ENCODE measurements at places on chromosomes 2 and 18.

- DNase-seq: no peak
Observed at GRCh38 chr2:130378206-130378897, 22.5 kb downstream of the PTPN18 start.

DNA sequence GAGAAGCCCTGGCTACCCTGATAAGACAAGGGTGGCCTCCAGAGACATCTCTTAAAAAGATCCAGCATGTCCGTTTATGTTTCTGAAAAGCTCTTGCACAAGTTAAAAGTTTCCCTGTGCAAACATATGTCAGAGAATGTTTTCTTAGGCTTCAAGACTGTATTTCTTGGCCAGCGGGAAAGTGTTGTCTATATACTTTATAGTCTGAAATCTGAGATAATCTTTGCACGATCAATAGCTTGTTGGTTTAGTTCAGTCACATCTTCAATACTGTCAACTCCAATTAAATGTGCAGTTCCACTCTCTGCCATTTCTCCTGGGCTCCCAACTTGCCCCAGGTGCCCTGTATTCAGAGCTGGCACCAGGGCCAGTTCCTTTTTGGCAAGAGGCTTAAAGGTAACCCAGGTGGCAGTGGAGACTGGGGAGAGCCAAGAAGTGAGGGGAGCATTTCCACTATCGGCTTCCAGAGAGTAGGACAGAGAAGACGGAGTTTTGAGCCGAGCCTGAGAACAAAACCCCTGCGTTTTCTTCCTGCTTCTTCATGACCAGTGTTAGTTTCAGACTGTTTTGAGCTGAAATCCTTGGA lies 64.4 kb downstream of the ACOXL start:
- no peak for DNase-seq

- DNase-seq: no peak
Observed at GRCh38 chr2:43000242-43001054, 208.1 kb upstream of the HAAO start.

- no peak for DNase-seq
Observed at GRCh38 chr2:120833127-120833675, 97.5 kb downstream of the GLI2 start.

DNA sequence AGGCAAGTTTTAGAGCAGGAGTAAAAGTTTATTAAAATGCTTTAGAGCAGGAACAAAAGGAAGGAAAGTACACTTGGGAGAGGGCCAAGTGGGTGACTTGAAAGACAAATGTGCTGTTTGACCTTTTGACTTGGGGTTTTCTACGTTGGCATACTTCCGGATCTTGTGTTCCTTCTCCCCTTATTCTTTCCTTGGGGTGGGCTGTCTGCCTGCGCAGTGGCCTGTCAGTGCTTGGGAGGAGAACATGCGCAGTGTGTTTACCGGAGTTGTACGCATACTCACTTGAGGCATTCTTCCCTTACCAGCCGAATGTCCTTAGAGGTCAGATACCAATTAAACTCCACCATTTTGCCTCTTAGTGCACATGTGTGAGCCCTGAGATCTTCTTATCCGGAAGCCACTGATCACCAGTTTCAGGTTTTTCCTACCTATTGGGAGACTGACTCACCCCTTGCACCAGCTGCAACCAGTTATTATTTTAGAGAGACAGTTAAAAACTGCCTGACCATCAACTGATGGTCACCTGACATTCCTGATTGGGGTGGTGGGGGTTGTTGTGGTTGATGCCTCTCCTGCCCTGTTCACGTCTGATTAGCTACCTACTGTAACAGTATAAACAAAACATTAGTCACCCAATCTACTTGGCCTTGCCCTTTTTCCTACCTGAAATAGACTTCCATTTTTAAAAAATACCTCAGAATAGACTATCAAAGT lies 67.5 kb downstream of the NYAP2 start:
- DNase-seq: no peak

DNA sequence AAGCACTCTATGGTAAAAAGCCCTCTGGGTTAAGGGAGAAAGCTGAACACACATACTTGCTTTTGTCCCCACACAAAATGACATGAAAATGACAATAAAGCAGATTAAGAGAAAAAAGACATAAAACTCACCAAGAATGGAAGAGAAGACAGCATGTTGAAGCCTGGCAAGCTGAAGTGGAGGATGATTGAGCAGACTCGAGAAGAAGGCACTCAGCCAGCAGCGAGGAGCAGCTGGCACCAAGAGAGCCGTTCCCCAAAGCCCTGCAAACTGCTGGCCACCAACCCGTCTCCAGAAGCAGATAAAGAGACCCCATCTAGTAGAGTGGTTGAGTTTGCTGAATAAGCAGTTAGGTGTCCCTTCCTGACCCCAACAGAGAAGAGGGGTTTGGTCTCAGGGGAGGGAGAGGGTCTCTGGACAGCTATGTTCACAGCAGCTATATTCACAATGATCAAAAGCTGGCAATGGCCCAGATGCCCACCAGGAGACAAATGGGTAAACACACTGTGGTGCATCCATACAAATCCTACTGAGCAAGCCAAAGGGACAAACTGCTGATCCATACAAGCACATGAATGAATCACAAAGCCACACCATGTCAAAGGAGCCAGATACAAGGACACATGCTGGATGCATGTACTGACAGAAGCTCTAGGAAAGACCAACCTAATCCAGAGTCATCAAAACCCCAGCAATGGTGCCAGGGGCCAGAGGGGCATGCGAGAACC lies 36.9 kb downstream of the FAM168B start:
- DNase-seq: no peak

DNA sequence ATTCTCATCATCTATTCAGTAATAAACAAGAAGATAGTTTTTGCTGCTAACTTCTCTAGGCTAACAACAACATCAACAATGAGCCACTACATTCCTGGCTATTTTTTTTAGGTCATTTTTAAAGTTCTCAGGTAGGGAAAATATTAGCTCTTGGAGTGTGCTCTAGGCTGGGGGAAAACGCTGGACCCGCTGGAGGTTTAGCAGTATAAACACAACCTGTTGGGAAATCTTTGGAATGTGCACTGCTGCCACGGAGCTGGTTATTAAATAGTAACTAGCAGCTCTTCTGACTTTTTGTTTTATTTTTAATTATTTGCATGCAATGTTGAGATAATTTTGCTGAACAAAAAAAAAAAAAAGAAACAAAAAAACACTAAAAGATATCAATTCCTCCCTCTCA lies 892.1 kb upstream of the ACVR2A start:
- DNase-seq: no peak

- no peak for DNase-seq
Observed at GRCh38 chr2:48943436-48943835, 187.9 kb upstream of the LHCGR start.

- no peak for DNase-seq
Observed at GRCh38 chr2:230732914-230733401, 20.3 kb downstream of the CAB39 start.

- DNase-seq: no peak
Observed at GRCh38 chr2:62506421-62506750, 391 bp upstream of the TMEM17 start.

- no peak for DNase-seq
Observed at GRCh38 chr2:41123341-41123740, 671.5 kb upstream of the SLC8A1 start.

DNA sequence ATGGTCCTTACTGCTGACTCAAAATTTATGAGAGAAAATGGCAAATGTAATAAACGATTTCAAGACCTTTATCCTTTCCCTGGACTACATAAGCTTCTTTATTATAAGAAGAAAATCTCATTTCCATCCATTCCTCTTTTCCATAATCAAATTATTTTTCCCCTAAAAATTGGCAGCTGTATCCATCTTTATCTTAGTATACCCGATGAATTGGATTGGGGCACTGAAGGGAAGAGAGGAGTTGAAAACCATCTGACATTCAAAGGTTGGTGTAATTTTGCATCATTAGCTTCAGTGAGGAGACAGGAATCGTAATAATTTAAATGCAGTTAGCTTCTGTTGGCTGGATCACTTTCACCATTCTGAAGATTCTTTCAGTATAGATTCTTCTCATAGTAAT lies 574.1 kb downstream of the XIRP2 start:
- no peak for DNase-seq

DNA sequence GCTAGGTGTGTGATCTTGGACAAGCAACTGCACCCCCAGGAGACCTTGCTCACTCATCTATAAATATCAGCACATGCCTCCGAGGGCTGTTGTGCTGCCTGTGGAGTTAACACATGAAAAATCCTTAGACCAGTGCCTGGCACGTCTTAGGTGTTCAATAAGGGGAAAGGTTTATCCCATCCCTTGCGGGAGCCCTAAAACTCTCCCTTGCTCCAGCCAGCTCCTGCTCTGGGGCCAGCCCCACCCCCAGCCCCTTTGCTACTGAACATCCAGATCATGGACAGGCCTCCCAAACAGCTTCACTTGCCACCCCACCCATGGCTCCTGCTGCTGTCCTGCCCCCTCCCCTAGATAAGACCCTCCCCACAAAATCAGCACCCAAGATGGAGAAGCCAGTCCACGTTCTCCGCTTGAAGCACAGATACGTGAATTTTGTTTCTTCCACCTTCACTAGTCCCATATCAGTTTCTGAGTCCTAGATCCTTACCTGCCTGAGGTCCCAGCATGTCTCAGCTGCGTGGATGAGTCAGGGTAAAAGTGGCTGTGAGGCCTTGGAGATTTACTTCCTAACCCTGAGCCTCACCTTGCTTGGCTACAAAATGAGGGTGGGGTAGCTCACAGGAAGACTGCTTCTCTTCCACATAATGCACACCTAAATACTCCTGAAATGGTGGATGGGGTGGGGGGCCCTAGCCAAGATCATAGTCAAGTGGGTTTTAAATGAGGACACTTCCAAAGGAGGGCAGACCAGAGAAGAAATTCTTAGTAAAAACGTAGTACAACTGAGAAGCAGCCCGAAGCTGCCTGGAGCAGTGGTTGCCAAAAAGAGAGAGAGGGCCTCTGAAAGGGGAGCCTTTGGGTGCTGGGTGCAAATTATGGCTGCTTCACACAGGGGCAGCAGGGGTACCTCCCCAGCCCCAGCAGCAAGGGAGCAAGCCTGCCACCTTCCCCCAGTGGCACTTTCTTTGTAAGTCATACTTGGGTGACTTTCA lies 40.4 kb downstream of the C1QL2 start:
- DNase-seq: no peak

- DNase-seq: no peak
Observed at GRCh38 chr2:99346218-99346617, 9.0 kb downstream of the EIF5B start.

DNA sequence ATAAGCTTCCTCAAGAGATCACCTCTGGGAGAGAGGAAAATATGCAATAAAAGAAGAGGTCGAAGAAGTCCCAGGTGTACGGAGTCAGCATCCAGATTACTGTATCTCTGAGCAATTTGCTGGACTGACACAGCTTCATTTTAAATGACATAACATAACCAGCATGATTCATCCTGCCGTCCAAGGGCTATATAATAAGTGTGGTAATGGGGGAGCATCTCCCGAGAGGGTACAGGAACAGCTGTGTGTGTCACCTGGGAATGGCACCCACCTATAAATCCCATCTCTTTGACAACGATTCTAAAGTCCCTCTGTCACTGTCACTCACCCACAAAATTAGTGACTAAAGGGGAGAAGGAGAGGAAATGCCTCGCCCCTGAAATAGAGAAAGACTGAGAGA lies 19.3 kb upstream of the FZD7 start:
- no peak for DNase-seq

DNA sequence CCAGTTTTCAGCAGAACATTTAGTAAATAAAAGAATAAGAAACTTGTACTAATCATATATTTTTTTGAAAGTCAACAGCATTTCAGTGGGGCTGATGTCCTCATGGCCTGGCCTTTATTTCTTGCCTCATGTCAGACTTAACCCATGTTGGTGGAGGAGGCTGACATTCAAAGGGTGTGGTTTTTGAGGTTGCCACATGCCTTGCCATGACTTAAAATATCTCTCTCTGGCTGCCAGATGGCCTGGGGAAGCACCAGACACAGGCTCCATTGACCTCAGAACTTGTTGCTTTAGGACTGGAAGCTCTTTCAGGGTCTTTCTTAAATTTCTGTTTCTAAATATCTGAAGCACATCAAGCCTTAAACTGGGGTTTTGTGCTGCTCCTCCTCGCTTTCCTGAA lies 32.5 kb upstream of the CD28 start:
- peak; percentile 72 for DNase-seq

GRCh38 chr2:164910101-164910899 lies 45.0 kb downstream of the SLC38A11 start:
- peak; percentile 90 for DNase-seq

- no peak for DNase-seq
Observed at GRCh38 chr18:25099895-25100294, 252.1 kb downstream of the ZNF521 start.

GRCh38 chr2:925711-926110 lies 24.9 kb upstream of the SNTG2 start:
- no peak for DNase-seq

DNA sequence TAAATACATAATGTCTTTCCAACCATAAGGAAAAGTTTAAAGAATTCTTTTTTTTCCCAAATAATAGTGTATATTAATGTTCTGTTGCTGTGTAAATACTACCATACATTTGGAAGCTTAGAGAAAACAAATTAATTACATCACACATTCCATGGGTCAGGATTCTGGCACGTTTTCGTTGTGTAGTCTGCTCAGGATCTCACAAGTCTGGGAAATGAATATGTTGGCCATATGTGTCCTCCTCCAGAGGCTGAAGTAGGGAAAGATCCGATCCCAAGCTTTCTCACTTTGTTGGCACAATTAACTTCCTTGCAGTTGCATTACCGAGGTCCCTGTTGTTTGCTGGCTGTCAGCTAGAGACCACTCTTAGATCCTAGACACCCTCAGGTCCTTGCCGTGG lies 83.9 kb downstream of the RPRM start:
- DNase-seq: no peak

- peak; percentile 78 for DNase-seq
Observed at GRCh38 chr2:226802573-226802972, 3.0 kb upstream of the IRS1 start.

- DNase-seq: peak; percentile 57
Observed at GRCh38 chr2:206083602-206084438, 2.2 kb downstream of the INO80D start.
